ENCODE measurements at places on chromosomes 3 and 15.

GRCh38 chr3:100641471-100642032, 32.2 kb downstream of the ADGRG7 start:
- no peak overlapping the region for H3K27ac ChIP-seq
- H3K4me1 ChIP-seq, result no peaks in the 10 kb centered on the region
- no peaks in the 10 kb centered on the region for H3K27me3 ChIP-seq
- H3K4me3 ChIP-seq, result no peak overlapping the region
- no peak for DNase-seq
- H3K36me3 ChIP-seq, result no peaks in the 10 kb centered on the region

DNA sequence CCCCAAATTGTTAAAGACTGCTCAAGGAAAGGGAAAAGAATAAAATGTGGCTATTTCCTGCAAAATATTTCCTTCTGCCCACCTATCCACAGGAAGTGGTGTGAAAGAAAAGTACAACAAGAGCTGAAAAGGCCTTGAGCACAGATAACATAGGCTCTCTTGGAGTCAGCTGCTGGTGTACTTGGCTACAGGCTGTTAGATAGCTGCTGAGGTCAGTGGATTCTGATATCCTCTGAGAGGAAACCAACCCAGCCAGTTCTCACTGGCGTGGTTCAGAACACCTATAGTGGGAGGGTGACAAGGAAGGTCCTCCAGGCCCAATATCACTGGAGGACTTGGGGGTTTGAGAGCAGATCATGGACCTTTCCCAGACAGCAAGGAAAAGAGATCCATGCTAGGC, 124.4 kb upstream of the GAP43 start:
- DNase-seq, result no peak
- H3K4me3 ChIP-seq, result no peak overlapping the region
- no peaks in the 10 kb centered on the region for H3K4me1 ChIP-seq

DNA sequence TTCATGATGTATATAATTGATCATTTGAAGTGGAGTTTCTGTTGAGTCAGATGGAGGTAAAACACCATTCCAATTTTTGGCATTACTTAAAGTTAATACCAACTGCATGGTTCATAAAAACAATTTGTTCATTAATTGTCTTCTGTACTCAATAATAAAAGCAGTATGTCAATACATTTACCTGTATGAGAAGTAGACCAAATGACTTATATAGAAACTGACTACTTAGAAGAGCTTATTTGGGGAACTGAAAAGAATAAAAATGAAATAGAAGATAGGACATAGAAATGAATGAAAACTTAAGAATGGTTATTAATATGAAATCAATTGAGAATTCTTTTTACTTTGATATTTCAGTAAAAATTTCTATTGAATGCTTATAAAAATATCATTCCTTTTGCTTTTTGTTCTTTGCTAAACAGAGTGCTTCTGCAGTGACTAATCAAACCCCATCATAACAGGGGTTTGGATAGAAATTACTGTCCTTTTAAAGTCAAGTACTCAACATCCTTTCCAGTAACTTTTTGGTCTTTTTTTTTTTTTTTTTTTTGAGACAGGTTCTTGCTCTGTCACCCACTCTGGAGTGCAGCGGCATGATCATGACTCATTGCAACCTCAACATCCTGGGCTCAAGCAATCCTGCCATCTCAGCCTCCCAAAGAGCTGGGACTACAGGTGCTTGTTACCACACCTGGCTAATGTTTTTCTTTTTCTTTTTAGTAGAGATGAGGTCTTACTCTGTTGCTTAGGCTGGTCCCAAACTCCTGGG, 6.5 kb upstream of the CRYBG3 start:
- H3K27me3 ChIP-seq, result no peaks in the 10 kb centered on the region
- no peaks in the 10 kb centered on the region for H3K4me1 ChIP-seq
- no peaks in the 10 kb centered on the region for H3K36me3 ChIP-seq

- no peaks in the 10 kb centered on the region for H3K27me3 ChIP-seq
- H3K27ac ChIP-seq, result no peak overlapping the region
- no peaks in the 10 kb centered on the region for H3K36me3 ChIP-seq
- H3K4me1 ChIP-seq, result no peaks in the 10 kb centered on the region
These were observed 51.0 kb upstream of the KLF13 start for GRCh38 chr15:31275331-31276262.

- no peaks in the 10 kb centered on the region for H3K27me3 ChIP-seq
- no peak overlapping the region for H3K4me3 ChIP-seq
- H3K36me3 ChIP-seq, result no peaks in the 10 kb centered on the region
- no peak for DNase-seq
- H3K4me1 ChIP-seq, result no peaks in the 10 kb centered on the region
These were observed 80.9 kb downstream of the DUT start for GRCh38 chr15:48411971-48412591.
